ENCODE measurements at places on chromosomes 7 and 10.
A peak's percentile ranks its signal among the peaks of the same experiment; 100 is the strongest.

DNA sequence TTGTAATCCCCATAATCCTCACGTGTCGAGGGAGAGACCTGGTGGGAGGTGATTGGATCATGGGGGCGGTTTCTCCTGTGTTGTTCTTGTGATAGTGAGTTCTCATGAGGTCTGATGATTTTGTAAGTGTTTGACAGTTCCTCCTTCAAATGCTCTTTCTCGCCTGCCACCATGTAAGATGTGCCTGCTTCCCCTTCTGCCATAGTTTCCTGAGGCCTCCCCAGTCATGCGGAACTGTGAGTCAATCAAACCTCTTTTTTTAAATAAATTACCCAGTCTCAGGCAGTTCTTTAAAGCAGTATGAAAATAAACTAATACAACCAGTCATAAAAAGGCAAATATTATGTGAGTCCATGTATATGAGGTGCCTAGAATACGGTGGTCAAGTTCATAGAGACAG, 87.5 kb downstream of the FRMD4A start:
- DNase-seq: no peak

DNA sequence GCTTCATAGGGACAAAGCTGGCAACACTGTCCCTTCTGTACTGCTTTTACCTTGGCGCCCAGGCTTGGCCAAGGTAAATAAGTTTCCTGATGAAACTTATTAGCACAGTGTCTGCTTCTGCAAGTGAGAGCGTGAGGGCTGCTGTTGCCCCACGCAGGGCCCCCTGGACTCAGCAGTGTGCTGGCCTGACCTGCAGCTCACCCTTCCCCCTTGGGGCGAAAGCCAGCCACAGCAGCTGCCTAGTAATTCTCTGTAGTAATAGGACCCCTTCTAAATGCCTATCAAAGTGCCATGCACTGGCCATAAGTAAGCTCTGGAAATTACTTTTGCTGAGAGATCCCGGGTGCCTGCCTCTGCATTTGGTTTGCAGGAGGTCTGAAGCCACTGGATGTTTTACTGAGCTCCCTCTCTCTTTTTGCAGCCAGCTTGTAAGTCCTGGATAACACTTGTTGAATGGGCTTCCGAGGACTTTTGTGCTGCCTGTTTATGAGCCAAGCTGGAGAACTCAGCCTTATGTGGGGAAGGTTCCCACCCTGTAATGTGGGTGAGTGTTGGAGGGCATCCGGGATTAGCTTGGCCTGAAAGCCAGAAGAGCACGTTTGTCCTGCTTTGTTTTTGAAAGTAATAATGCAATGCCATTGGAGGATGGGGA, 293.9 kb downstream of the C7orf25 start:
- no peak for DNase-seq

GRCh38 chr7:151903249-151904032, 26.5 kb upstream of the PRKAG2 start:
- no peak for DNase-seq

DNA sequence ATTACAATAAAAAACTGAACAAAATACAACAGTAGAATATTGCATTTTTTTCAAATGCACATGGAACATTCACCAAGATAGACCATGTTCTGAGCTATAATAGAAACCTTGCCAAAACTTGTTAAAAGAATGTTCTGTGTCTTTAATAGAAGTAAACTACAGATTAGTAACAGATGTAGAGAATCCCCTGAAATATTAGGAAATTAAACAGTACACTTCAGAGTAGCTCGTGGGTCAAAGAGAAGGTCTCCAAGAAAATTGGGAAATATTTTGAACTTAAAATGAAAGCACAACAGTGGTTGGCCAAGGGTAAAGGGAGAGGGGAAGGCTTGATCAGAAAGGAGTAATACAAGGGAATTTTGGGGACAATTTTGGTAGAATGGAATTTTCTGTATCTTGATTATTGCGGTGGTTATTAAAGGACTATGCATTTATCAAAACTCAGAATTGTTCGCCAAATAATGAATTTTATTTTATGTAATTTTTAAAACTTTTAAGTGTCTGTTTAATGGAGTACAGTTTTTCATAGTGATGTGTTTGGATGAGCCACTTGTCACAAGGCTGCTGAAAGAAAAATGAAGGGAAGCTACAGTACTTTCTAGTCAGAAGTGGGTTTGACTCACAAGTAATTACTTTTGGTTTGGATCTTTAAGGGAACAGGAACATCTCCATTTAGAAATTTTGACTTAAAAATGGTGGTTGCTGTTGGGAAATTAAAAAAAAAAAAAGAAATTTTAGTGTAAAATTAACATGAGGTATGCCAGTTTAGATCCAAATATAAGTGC, 10.2 kb downstream of the PLEKHA8 start:
- no peak for DNase-seq

DNA sequence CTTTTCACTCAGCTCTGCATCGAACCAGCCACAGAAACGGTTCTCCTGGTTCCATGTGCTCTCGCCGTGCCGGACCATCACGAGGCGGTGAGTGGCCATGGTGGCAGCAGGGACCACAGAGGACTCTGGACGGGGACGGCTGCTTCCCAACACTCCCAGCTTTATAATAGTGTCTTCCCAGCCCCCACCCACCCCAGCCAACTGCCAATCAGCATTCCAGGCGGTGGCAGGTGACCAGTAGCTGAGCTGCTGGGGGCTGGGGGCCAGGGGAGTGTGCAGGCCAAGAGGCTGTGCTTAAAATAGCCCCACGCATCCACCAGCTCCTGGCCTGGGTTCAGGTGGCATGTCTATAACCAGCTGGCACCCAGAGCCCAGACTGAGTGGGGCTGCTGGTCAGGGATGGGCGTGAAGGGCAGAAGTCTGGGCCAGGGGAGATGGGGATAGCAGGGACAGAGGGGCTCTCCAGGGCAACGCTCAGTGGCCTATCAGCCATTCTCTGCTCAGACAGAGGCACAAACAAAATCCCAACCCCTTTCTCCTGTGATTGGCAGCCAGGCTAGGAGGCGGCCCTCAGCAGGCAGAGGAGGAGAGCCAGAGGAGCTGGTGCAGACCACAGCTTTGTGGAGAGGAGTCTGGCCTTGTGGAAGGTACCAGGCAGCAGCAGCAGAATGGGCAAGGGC, at the start of gene PGAM2:
TSS of gene PGAM2 (minus strand) at position 137 of the 680 bp plus-strand sequence. CDS start at position 99, 38 bp downstream.
- no peak for DNase-seq

- DNase-seq: no peak
Measured at GRCh38 chr10:130351466-130352290, 215.5 kb downstream of the GLRX3 start.

GRCh38 chr10:97916586-97916985, 66.9 kb downstream of the GOLGA7B start:
- DNase-seq: no peak

DNA sequence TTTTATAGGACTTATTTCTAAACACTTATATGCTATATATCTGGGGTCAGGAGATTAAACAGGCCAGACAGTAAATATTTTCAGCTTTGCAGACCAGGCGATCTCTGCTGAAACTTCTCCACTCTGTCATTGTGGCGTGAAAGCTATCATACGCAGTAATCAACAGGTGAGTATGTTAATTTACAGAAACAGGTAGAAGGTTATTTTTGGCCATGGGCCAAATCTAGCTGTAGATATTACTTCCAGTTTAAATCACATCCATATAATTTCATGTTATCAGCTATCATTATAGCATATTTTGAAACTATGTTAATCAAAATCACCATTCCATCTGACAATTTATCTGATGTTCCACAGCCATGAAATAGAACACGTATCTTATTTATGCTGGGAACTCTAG, 67.8 kb downstream of the GPR37 start:
- no peak for DNase-seq

DNA sequence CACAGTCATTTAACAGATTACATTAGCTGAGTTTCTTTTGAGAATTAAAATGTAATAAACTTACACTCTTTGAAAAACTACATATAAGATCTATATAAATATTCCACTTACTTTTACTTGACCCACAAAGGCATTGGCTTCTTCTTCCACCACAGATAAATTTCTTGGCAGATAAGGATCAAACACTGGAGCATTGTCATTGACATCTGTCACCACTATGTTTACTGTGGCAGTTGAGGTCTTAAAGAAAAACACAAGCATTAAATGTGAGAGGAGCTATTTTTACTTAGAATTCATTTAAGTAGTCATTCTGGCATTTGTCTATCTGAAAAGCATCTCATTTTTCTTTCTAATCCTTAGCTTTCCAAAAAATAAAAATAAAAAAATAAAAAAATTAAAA, 734.4 kb downstream of the PCDH15 start:
- DNase-seq: no peak

GRCh38 chr7:117698018-117698417, 175.2 kb downstream of the CTTNBP2 start:
- no peak for DNase-seq

DNA sequence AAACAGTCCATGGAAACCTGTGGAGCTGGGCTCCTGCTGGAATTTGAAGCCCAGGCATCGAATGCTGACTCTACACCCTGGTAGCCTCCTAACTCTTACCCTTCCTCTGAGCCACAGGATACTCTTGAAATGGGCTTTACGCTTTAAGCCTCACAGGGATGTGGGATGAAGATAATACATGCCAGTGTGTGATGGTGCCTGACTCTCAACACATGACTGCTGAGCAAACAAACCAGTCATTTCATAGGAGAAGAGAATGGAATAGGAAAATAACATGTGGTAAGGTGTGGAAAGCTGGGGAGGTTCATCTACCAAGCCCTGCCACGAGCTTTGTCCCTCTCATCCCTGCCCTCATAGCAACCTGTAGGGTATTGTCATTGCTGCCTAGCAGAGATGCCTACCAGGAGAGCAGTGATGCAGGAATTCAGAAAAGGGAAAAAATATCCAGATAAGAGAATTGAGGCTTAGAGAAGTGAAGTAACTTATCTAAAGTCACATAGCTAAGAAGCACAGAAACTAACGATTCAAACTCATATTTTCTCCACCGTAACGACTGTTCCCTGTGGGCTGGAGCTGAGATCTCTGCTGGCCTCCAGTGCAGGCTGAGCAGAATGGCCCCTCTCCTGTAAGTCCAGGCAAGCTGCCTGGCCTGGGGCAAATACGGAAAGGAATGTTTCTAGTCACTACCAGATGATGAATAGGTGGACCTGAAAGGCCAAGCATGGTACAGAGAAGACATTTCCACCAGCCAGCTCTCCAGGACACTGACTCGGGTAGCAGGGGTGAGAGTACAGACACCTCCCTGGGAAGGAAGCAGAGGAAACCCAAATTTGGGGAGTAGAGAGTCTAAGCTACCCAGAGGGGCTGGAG, 90.2 kb upstream of the DUSP5 start:
- DNase-seq: no peak

GRCh38 chr10:36499693-36500092, 625.7 kb upstream of the ANKRD30A start:
- no peak for DNase-seq

GRCh38 chr10:79235765-79236432, 111.4 kb upstream of the PPIF start:
- no peak for DNase-seq

- DNase-seq: no peak
Measured at GRCh38 chr7:125605241-125605640, 675.6 kb upstream of the POT1 start.

GRCh38 chr10:60834401-60834800, 56.1 kb downstream of the CDK1 start:
- DNase-seq: no peak

DNA sequence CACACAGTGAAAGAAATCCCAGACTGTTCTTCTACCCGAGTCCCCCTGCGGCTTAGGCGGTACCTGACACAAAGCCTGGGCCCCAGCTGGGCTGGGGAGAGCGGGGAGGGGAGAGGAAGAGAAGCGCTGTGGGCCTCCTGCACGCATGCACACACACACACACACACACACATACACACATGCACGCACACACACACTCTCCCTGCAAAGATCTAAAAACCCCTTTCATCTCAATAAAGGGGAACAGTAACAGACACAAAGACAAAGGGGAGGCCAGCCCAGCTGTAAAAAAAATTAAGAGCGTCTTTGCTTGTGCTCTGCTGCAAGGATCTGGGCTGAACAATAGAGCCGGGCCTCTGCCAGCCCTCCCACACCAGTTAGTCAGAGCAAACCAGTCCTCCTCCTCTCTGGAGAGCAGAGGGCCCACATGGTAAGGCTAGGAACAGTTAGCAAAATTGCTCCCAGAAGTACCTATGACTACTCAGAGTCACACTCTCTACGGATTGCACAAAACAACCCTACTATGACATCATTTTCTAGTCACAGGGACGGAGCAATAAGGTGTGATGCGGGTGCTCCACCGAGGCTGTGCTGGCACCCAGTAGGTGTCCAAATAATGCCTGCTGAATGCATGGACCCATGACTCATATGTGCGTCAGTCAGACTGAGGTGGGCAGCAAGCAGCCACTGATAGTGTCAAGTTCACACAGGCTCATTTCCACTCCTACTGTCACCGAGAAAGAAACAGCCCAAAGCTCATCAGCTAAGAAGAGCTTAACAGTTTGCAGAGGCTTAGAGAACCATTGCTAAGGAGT, 9.2 kb downstream of the ITPRIP start:
- DNase-seq: peak; percentile 56

GRCh38 chr10:31630861-31631567, 297.6 kb downstream of the ARHGAP12 start:
- no peak for DNase-seq

GRCh38 chr10:44382981-44383748, 1.7 kb downstream of the CXCL12 start:
- no peak for DNase-seq

Measured in stimulated activated CD4-positive, alpha-beta T cell treated with anti-CD3 and anti-CD28 coated beads, Interleukin-4, amount 100 ng/mL, for 48 hours (primary cell).